Thoracic aorta (tissue), 2 donors: ENCODE measurements at places on chromosomes 4 and X. TPM values are rescaled to one million over a fixed set of nuclear protein-coding genes. Genes with fewer than 3 reads are reported as not detected.

The MTMR8 gene
- 3.5 TPM for total RNA-seq

The PLAC8 gene
- total RNA-seq, result 3.7 TPM

GRCh38 chr4:121706595-121707021 lies 9.8 kb upstream of the ANXA5 start:
- DNase-seq, result no peak

GRCh38 chr4:107131295-107131694 lies 95.2 kb upstream of the DKK2 start:
- DNase-seq, result no peak

The GLRB gene
- 9.7 TPM for total RNA-seq

- no peak for DNase-seq
These were observed 11.8 kb downstream of the EDA start for GRCh38 chrX:69627744-69628143.

- no peak for DNase-seq
These were observed 71.1 kb downstream of the NSG1 start for GRCh38 chr4:4457803-4458553.

DNA sequence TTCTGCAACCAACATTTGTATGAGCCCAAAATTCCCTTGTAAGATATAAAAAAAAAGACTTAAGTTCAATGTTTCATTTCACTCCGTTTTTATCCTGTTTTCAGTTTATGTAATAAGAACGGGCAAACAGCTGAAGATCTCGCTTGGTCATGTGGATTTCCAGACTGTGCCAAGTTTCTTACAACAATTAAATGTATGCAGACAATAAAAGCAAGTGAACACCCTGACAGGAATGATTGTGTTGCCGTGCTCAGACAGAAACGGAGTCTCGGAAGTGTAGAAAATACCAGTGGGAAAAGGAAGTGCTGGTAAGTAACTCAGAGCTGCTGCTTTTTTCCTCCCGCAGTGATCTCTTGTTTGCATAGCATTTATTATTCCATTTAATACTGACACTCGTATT lies 2.8 kb downstream of the ANKRD37 start:
- no peak for DNase-seq

- DNase-seq, result no peak
These were observed 666.4 kb upstream of the NR3C2 start for GRCh38 chr4:149108626-149109025.

DNA sequence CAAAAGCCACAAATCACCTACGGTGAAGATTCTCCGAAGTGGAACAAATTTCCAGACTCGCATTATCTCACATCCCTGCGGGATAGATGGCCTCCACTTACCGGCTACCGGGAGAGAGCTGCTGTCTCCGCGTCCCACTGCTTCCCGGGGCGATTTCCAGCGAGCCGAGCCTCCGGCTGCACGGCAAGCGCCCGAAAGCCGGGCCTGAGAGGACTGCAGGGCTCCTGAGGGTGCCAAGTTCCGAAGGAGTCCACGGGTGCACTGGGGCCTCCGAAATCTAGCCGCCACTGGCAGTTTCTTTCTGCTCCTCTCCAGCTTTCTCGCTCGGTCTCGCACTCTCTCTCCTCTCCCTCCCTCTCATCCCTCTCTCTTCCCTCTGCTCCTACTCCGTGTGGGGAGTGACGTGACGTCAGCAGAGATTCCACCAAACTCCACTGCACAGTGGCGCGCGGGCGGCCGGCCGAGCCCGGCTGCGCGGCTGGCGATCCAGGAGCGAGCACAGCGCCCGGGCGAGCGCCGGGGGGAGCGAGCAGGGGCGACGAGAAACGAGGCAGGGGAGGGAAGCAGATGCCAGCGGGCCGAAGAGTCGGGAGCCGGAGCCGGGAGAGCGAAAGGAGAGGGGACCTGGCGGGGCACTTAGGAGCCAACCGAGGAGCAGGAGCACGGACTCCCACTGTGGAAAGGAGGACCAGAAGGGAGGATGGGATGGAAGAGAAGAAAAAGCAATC lies 14.0 kb upstream of the PITX2 start:
- DNase-seq, result no peak

DNA sequence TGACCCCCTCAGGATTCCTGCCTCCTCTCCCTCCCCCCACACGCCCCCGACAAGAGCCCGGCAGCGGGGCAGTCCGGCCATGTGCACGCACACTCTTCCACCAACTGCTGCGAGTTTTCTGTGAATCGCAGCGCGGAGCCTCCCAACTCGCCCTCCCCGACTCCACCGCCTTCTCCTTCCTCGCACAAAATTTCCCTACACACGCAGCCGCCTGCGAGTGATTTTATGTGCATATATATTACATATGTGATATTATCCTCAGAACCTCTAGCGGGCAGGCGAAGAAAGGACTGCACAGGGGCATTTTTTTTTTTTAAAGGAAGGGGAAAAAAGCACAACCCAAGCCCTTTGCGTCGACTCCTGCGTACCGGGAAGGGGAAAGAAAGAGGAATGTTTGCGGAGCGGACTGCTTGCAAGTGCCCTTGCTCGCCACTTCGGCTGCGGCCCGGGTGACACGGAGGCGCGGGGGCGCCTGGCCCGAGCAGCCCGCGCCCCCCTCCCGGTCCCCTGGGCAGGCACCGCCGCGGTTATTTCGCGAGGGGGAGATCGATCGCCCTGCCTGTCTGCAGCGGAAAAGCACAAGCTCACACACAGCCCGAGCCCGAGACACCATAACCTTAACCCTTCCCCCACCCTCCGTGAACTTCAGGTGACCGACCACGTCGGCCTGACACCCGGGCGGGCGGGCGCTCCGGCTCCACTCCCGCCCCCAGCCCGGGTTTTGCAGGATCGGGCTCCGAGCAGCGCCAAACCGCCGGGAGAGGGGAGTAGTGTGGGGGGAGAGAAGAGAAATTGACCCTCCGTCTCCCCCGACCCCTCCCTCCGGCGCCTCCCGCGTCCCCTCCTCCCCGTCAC lies 2.3 kb downstream of the ZNF827 start:
- no peak for DNase-seq

GRCh38 chr4:6106156-6106555 lies 87.9 kb upstream of the C4orf50 start:
- no peak for DNase-seq

DNA sequence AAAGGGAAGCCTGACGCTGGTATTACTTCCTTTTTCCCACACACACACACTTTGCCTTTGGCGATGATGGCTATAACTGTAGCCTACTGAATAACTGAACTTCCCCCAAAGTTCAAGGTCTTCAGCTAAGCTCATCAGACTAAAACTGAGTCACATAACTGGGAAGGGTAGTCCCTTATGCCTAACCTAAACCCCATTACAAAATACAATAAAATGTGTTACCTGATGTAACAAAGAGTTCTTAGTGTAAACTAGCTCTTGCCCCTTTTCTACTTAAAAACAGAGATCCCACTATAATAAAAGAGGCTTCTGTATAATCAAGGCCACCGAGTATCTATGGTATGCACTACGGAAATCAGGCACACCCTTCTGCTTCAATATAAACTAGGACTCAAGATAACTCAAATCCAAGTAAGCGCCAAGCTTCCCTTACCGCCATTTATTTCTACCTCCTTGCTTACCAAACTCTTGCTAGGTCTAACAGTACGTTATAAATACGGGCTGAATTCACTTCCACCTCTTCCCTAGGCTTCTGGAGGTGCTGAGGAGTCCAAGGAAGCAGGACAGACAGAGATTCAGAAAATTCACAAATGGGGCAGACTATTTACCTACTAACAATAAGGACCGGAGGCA lies 2.4 kb downstream of the OTUD4 start:
- no peak for DNase-seq

The SLC6A8 gene
- total RNA-seq, result 16.9 TPM

- DNase-seq, result no peak
These were observed 234.1 kb downstream of the CPE start for GRCh38 chr4:165612936-165613335.
